ENCODE measurements at places on chromosomes 3 and 15.

- DNase-seq, result no peak
Observed at GRCh38 chr3:3902161-3902560, 102.9 kb downstream of the LRRN1 start.

- DNase-seq, result peak; percentile 79
Observed at GRCh38 chr3:146250449-146251382, at the start of gene PLSCR4. TSS of gene PLSCR4 (minus strand) at chr3:146251105. CDS start at chr3:146222071, 29,034 bp downstream.

DNA sequence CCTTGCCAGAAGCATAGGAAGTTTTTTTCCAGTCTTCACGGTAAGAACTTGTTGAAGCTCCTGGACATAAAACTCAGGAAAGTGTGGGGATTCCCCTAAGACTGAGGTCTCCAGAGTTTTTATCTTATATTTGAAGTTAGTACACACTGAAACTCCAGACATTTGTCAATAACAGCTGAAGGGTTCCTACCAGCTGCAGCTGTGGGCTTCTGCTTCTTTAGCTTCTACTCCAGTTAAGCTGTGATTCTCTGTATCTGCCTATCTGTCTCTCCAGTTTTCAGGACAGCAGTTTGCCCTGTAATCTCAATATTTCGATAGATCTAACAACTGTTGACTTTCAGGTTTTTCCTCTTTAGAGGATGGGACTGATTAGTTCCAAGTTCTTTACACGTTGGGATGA, 966.0 kb upstream of the SEMA6D start:
- DNase-seq, result no peak

- no peak for DNase-seq
Observed at GRCh38 chr3:20083253-20083652, 43.0 kb downstream of the KAT2B start.

DNA sequence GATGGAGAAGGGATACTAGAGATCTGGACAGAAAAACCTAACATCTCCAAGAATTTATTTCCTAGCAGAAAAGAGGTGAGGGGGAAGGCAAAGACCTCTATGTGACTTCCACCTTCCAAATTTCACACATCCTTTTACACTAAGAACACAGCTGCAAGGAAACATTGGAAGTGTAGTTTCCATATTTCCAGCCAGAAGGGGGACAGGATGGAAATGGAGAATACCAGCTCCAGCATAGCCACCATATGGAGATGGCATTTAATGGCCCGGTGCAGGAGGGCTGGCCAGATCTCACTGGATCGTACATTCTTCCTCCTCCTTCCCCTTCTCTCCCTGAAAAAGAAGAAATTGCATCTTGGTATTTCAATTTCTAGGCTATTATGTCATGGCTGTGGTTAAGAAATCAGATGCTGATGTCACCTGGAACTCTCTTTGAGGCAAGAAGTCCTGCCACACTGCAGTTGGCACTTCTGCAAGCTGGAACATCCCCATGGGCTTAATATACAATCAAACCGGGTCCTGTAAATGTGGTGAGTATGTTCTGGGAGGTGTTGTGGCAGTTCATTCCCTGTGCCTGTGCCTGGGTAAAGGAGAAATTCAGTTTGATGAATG, 36.9 kb upstream of the TF start:
- DNase-seq, result no peak

DNA sequence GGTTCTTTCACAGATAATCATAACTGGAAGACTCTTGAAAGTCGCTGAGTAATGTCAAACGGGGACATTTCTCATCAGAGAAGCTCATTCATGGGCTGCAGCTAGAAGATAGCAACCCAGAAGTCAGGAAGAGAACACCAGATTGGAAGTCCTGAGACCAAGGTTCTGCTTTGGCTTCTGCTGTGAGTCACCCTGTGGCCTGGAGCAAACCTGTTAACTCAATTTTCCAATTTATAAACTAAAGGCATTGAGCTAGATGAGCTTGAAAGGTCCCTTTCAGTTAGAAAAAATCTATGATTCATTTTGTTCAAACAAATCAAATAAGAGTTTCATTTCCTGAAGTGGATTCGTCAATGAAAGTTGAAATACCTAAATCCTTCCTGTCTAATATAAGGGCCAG, 402.2 kb downstream of the EPHB1 start:
- no peak for DNase-seq

- DNase-seq, result no peak
Observed at GRCh38 chr3:58065700-58066167, 57.5 kb downstream of the FLNB start.

GRCh38 chr3:188342991-188343732, 189.2 kb downstream of the LPP start:
- DNase-seq, result no peak

- DNase-seq, result no peak
Observed at GRCh38 chr3:193757457-193757856, 164.4 kb downstream of the OPA1 start.

DNA sequence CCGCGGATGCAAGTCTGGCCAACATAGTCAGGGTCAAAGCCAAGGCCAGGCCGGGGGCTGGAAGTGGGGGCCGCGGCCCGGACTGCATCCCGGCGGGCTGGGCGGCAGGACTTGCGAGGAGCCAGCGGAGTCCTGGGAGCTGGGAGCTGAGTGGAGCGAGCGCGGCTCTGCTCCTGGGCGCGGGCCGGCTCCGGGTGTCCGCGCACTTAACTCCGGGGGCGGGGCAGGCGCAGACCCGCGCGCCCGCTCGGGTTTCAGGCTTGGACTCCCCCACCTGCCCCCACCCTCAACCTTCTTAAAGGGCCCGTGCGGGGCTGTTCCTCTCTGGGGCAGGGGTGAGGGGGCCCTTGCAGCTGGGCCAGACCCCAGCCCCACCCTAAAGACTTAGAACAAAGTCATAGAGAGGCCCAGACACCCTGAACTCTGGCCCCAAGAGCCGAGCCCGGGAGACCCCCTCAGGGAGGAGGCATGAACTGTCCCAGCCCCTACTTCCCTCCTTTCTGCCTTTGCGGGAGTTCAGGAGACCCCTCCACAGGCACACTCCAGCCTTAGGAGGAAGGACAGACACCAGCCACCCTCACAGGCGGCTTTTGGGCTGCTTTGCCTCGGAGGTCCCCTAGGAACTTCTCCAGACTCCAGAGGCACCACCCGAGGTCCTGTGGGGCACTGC, at the start of gene CSPG4:
CSPG4 (minus strand) TSS at position 181 of the 670 bp plus-strand sequence; CDS start at position 88, 93 bp downstream.
- DNase-seq, result no peak

DNA sequence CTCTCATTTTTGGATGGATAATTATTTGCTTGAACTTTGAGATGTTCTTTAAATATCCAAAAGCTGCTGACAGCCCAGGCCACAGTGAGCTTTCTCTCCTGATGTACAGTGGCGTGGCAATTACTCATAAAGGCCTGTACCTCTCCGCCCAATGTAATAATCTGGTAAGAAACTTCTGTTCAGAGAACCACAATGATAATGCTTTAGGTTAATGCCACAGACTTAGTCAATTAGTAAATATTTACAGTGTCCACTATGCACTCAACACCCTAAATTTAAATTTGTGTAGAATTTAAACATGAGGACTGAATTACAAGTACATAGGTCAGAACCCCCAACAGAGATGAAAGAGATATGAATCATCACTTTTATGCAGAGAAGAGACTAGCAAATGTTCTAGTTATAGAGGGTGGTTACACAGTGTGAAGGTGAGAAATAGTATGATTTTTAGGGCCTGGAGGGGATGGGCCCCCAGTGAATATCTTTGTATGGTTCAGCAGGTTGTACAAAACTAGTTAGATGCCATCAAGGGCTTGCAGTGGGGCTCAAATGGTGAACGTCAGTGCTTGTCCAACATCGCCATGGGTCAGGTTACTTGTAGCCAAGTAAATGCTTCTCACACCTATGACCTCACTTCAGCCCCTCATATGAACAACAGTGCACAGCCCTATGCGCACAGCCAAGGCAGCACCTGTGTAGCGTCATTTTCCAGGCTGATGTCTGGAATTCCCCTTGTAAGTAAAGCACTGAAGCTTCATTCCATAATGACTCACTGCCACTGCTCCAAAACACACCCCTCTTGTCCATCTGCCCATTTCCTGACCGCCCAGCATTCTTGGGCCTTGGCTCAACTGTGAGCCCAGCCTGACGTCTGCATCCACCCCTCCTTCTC, 13.3 kb downstream of the ABHD2 start:
- DNase-seq, result no peak

GRCh38 chr3:72548461-72548860, 299.8 kb downstream of the SHQ1 start:
- no peak for DNase-seq

DNA sequence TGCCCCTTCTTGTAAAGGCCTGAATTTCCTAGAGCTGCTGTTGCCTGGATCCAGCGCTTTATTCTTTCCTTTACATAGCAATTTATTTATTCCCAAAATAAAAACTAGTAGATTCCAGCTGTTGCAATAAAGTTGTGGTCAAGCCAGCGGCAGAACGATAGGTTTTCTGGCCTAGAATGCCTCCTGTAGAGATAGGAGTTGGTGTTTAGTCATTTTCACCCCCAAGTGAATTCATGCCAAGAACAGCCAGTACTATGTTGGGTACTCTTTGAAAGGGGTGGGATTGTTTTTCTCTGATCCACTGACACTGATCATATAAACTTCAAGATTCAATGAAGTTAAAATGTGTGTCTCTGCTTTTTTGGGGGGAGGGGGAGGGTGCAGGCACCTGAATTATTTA, 69.7 kb downstream of the KLHL25 start:
- DNase-seq, result no peak

- no peak for DNase-seq
Observed at GRCh38 chr3:102571720-102572384, 137.0 kb downstream of the ZPLD1 start.

Data from liver (tissue), 10 donors.